ENCODE measurements at places on chromosomes 3 and 15.

- H3K4me3 ChIP-seq: no peak overlapping the region
- no peak for DNase-seq
- H3K4me1 ChIP-seq: no peaks in the 10 kb centered on the region
- H3K27ac ChIP-seq: no peak overlapping the region
- H3K27me3 ChIP-seq: no peaks in the 10 kb centered on the region
- no peaks in the 10 kb centered on the region for H3K36me3 ChIP-seq
Measured at GRCh38 chr15:68567345-68567744, 11.4 kb upstream of the CORO2B start.

GRCh38 chr15:31278544-31279220 lies 48.0 kb upstream of the KLF13 start:
- no peak overlapping the region for H3K4me3 ChIP-seq
- H3K27me3 ChIP-seq: peaks cover 6% of the 10 kb centered on the region
- H3K36me3 ChIP-seq: no peaks in the 10 kb centered on the region
- no peak overlapping the region for H3K27ac ChIP-seq
- peaks cover 2% of the 10 kb centered on the region for H3K4me1 ChIP-seq

DNA sequence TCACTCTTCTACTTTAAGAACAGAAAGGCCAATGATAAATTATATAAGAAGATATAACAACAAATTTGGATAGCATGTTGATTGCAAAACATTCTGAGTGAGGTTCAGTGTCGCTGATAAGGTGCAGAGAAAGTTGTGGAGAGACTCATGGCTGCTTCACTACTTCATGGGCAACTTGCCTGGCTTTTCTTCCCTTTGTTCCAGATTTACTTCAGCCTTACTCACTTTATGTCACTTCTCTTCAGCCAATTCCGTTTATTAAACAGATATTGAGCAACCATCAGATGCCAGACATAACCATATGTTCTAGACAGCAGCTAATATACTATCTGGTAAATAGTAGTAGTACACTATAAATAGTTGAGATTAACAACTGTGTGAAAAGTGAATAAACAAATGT lies 150.0 kb upstream of the CHL1 start:
- H3K27ac ChIP-seq: no peak overlapping the region
- no peaks in the 10 kb centered on the region for H3K27me3 ChIP-seq
- no peak for DNase-seq

GRCh38 chr3:127462111-127462655 lies 128.3 kb downstream of the TPRA1 start:
- H3K4me1 ChIP-seq: no peaks in the 10 kb centered on the region
- H3K27ac ChIP-seq: no peak overlapping the region

- H3K27me3 ChIP-seq: no peaks in the 10 kb centered on the region
- no peaks in the 10 kb centered on the region for H3K36me3 ChIP-seq
Measured at GRCh38 chr15:63918317-63918672, 84.5 kb upstream of the HERC1 start.

DNA sequence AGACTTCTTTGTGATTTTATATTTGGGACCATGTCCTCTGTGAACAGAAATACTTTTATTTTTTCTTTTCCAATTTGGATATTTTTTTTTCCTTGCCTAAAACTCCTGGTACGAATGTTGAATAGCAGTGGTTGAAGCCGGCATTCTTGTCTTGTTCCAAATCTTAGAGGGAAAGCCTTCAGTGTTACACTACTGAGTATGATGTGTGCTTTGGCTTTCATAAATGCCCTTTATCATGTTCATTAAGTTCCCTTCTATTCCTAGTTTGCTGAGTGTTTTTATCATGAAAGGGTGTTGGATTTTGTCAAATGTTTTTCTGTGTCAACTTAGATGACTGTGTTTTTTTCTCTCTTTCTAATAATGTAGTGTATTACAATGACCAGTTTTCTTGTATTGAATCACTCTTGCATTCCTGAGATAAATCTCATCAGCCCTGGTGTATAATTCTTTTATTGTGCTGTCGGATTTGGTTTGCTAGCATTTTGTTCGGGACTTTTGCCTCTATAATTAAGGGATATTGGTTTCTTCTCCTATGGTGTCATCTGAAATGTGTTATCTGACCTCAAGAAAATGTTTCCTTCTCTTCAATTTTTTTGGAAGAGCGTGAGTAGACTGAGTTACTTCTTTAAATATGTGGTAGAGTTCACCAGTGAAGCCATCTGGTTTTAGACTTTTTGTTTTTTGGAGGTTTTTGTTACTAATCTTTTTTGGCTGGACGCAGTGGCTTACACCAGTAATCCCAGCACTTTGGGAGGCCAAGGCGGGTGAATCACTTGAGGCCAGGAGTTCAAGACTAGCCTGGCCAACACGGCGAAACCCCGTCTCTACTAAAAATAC lies 33.3 kb downstream of the MAP1A start:
- no peak for DNase-seq
- no peaks in the 10 kb centered on the region for H3K27me3 ChIP-seq
- no peak overlapping the region for H3K27ac ChIP-seq

DNA sequence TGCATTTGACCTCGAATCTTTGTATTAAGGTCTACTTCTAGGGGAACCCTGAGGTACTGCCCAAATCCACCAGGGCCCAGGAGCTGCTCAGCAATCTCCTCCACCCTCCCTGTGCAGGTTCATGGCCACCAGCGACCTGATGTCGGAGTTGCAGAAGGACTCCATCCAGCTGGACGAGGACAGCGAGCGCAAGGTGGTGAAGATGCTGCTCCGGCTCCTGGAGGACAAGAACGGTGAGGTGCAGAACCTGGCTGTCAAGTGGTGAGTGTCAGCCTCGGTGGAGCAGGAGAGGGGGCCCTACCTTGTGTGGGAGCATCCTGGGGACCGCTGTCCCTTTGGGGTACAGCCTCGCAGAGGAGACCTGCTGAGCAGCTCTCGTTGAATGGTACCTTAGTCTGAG lies 6.9 kb downstream of the CAND2 start:
- no peak overlapping the region for H3K4me3 ChIP-seq
- no peaks in the 10 kb centered on the region for H3K4me1 ChIP-seq
- no peaks in the 10 kb centered on the region for H3K36me3 ChIP-seq
- H3K27me3 ChIP-seq: no peaks in the 10 kb centered on the region
- no peak for DNase-seq

GRCh38 chr3:25381083-25381482 lies 47.0 kb upstream of the RARB start:
- no peaks in the 10 kb centered on the region for H3K4me1 ChIP-seq
- DNase-seq: no peak
- H3K27ac ChIP-seq: no peak overlapping the region

GRCh38 chr3:132399054-132399929 lies 18.0 kb upstream of the DNAJC13 start:
- H3K27ac ChIP-seq: no peak overlapping the region
- H3K4me1 ChIP-seq: no peaks in the 10 kb centered on the region
- peak; percentile 6 for DNase-seq
- peaks cover 4% of the 10 kb centered on the region for H3K27me3 ChIP-seq

GRCh38 chr3:79558943-79559342 lies 208.9 kb downstream of the ROBO1 start:
- no peaks in the 10 kb centered on the region for H3K36me3 ChIP-seq
- no peaks in the 10 kb centered on the region for H3K4me1 ChIP-seq
- no peak overlapping the region for H3K27ac ChIP-seq
- no peak for DNase-seq
- no peak overlapping the region for H3K4me3 ChIP-seq
- no peaks in the 10 kb centered on the region for H3K27me3 ChIP-seq
